Stimulated activated CD8-positive, alpha-beta memory T cell treated with anti-CD3 and anti-CD28 coated beads, Interleukin-7, amount 100 ng/mL, for 1 hour (primary cell): ENCODE measurements at places on chromosomes 6 and 20.

GRCh38 chr6:24257282-24257681 lies 100.6 kb downstream of the DCDC2 start:
- no peak for DNase-seq

DNA sequence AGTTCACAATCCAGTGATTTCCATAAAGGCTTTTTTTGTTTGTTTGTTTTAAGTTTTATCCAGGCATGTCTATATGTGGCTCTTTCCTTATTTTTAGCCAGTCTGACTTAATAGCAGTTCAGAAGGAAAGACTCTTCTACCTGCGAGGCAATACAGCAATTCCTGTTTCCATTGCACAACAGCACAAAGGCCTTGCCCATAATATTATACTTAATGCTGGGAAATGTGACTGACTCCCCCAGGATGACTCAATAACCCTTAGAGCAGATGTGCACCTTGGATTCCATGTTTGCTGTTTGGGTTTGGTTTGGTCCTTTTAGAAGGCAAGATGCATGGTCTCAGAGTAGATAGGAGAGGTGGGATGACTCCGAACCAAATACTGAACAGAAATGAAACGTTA lies 184.1 kb downstream of the MTFR2 start:
- DNase-seq, result no peak

DNA sequence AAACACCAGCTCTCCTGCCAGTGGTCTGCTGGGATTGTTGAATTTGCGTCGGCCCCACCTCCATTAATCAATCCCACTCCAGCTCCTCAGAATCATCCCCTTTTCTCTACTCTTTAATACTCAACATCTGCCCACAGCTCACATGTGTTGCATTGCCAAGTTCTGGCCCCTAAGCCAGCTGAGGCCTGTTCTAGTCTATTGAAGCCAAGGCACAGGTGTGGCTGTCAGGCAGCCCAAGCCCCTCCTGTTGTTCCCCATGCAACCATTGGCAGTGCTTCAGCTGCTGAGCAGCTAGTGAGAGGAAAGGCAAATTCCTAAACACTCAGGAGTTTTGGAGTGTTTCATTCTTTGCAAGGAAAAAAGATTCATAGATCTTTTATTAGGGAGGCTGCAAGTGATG lies 128.0 kb upstream of the NT5E start:
- DNase-seq, result no peak

DNA sequence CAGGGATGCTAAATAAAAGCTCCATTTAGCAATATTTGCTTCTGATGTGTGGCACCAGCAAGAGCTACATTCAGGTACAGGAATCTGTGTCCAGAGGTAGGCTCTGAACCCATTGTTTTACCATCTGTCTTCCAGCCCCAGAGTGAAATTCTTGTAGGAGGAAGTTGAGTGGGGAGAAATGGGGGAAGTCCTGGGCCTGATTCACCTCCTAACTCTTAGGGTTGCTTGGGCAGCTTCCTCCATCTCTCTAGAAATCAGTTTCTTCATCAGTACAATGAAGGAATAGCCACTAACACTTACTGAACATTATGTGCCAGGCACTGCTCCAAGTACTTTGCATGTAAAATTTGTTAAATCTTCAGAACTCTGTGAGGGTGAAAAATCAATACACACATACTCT lies 35.1 kb upstream of the TSPYL1 start:
- no peak for DNase-seq

GRCh38 chr20:22385602-22386305 lies 198.6 kb downstream of the FOXA2 start:
- DNase-seq, result no peak

- DNase-seq, result no peak
These were observed 130.9 kb downstream of the CARMIL1 start for GRCh38 chr6:25410102-25410501.

- no peak for DNase-seq
These were observed 50.5 kb upstream of the TRIM26 start for GRCh38 chr6:30263734-30264133.

DNA sequence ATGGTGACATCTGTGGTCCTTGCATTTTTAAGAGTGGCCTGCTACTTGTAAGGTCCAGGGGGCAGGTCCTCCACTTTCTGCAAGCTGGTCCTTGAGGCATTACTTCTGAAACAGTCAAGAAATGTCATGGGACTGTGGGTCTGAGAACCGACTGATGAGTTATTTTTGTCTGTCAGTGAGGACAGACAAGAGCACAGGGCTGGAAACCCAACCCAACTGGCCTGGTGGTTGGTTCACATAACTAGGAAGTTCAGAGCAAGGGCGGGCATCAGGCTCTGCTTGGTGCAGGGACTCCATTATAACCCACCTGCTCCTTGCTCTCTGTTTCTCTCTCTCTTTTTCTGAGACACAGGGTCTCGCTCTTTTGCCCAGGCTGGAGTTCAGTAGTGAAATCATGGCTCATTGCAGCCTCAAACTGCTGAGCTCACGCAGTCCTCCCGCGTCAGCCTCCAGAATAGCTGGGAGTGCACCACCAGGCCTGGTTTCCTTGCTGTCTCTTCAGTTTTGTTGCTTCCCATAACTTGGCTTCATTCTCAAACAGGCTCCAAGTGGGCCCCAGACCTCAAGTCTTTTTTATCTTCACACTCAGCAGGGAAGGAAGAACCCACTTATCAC lies 9.2 kb downstream of the CST3 start:
- no peak for DNase-seq

DNA sequence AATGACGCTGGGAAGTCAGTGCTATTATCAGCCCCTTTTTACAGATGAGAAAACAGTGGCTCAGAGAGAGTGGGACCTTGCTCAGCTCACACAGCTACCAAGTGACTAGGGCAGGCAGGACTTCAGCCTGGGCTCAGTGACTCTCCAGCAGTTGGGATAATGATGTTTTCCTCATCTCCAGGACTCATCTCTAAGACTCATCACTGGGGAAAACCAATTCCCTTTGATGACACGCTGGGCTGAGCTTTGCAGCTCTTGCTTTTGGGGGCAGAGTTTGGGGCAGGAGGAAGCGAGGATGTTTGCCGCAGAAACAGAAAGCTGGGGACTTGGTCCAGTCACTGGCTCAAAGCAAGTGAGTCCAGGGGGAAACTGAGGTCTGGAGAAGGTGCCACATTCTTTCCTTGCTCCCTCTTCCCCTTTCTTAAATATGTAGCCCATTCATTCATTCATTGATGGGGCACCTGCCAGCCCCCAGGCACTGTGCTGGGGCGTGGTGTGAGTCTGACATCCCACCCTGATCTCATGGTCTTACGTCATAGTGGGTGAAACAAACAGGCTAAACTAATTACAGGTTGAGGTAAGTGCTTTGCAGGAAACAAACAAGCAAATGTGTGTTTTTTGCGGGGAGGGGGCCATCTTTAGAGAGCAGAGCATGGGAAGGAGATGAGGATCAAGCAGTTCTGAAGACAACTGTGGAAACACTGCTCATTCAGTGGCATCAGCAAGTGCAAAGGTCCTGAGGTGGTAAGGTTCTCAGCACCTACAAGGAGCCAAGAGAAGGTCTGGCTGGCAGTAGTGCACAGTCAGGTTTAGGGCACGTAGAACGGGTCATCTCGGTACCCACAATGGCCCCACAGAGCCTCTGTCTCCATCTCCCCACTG lies 74.4 kb upstream of the PMEPA1 start:
- no peak for DNase-seq
